A549 treated with CpdA at 1 μM for 4 hours (cell line): ENCODE measurements at places on chromosomes 3 and 15. TPM values are rescaled to one million over a fixed set of nuclear protein-coding genes. Genes with fewer than 3 reads are reported as not detected.

ACSBG1 gene
- 0.21 to 0.41 TPM (median 0.31 TPM) in 5 replicates for total RNA-seq

KBTBD12 gene
- total RNA-seq, result not detected in 5 replicates

BFSP2 gene
- total RNA-seq, result not detected in 5 replicates

CMTM8 gene
- total RNA-seq, result 6.2 to 10.7 TPM (median 9.7 TPM) in 5 replicates
